Activated T-helper 2 cell treated with anti-CD3 and anti-CD28 coated beads, Interferon-gamma antibody, Interleukin-2, Interleukin-4, amounts not matched to agents 10 μg/mL and 5 μg/mL and 100 μg/mL, durations not matched to agents 14 hours and 24 hours and 36 hours (primary cell): ENCODE measurements at places on chromosomes 1 and 21.
A peak's percentile ranks its signal among the peaks of the same experiment; 100 is the strongest.

DNA sequence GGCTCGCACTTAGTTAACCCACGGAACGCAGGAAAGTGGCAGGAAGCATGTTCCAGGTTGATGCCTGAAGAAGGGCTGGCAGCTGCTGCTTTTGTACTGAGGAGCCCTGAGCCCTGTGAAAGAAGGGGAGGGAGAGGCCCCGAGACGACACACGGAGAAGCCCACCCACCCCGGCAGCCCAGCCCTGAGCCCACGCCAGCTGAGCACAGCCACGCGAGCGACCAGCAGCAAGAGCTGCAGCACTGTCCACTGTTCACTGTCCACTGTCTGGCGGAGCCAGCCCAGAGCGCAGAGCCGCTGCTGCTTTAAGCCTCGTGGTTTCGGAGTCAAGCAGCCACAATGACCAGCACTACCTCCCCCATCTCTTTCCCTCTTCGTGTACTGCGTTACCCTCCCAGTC lies 5.3 kb downstream of the LRRC47 start:
- DNase-seq: no peak

GRCh38 chr1:150987924-150988323 lies 5.8 kb downstream of the ANXA9 start:
- DNase-seq: no peak

- DNase-seq: no peak
Measured at GRCh38 chr1:204350857-204351573, 8.7 kb downstream of the PLEKHA6 start.

- DNase-seq: no peak
Measured at GRCh38 chr1:15066191-15066590, 87.4 kb upstream of the TMEM51 start.

GRCh38 chr1:154595621-154596020 lies 12.4 kb downstream of the ADAR start:
- DNase-seq: no peak

GRCh38 chr1:61439234-61439633 lies 285.7 kb downstream of the TM2D1 start:
- no peak for DNase-seq

DNA sequence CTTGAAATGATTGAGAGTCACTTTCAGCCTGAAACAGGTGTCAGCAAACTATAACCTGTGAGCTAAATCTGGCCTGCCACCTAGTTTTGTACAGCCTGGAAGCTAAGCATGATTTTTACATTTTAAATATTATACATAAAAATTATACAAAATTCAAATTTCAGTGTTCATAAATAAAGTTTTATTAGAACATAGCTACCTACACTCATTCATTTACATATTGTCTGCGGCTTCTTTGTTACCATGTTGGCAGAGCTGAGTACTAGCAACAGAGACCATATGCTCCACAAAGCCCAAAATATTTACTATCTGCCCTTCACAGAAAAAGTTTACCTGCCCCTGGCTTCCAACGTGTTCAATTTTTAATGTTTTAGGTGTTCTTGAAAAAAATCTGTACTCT lies 8.0 kb upstream of the C1orf162 start:
- no peak for DNase-seq

DNA sequence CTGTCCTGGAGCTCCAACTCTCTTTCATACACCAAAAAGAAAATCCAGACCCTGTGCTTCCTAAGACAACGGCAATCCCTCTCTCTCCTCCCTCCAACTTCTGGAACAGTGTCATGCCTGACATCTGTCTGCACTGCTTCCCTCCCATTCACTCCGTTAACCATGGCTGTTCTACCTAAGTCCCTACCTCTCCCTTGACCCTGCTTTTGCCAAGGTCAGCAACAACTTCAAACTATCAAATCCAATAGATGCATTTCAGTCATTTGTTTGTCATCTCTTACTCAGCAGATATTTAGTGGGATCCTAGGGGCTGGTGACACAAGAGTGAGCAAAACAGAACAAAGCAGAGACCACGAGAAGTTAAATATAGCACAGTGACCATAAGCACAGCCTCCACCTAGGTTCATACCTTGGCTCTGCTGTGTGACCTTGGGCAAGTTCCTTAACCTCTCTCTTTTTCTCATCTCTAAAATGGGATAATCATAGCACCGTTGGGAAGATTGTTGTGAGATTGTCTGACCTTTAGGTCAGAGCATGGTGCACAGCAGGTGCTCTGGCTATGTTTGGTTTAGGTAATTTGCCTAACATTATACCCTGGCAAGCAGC lies 88.9 kb downstream of the TMEM53 start:
- no peak for DNase-seq

DNA sequence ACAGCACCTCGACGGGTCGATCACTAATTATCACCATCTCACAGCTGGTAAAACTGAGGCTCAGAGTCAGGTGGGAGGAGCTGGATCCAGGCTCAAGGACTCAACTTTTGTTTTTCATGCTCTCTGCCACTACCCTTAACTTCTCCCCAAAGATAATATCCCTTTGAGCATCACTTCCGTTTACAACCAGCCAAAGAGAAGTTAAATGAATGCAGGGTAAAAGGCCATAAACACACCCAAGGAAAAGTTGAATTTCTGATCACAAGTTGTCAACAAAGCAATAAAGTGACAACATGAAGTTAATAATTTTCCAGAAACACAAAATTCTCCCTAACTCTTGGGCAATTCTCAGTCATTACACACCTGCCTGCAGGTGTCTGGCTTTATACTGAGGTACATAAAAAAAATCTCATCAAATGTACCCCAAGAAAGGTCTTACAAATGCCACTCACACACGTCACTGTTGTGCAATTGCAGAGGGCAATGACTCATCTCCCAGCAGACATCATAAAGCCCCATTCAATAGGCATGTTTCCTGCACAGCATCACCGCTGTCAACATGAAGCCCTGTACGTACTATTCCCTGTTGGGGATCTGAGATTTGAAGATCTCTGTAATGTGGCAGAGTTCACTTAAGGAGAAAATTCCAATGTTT lies 3.4 kb downstream of the OR2T11 start:
- DNase-seq: no peak

DNA sequence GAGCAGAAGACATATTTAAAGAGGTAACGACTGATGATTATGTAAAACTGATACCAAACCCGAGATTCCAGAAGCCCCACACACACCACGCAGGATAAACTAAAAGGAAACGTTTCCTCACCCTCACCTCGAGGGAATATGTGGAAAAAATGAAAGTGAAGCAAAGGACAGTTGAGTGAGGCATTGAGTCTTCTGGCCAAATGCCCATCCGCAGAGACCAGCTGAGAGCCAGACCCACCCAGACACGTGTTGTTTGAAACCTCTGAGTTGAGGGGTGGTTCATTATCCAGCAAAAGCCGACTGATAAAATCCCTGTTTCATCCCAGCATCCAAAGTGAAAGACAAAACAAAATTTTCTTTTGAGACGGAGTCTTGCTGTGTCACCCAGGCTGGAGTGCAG lies 29.6 kb upstream of the PCBP3 start:
- no peak for DNase-seq

GRCh38 chr1:31798086-31798432 lies 17.8 kb downstream of the SPOCD1 start:
- no peak for DNase-seq

GRCh38 chr1:181391301-181391900 lies 91.9 kb upstream of the CACNA1E start:
- DNase-seq: no peak

DNA sequence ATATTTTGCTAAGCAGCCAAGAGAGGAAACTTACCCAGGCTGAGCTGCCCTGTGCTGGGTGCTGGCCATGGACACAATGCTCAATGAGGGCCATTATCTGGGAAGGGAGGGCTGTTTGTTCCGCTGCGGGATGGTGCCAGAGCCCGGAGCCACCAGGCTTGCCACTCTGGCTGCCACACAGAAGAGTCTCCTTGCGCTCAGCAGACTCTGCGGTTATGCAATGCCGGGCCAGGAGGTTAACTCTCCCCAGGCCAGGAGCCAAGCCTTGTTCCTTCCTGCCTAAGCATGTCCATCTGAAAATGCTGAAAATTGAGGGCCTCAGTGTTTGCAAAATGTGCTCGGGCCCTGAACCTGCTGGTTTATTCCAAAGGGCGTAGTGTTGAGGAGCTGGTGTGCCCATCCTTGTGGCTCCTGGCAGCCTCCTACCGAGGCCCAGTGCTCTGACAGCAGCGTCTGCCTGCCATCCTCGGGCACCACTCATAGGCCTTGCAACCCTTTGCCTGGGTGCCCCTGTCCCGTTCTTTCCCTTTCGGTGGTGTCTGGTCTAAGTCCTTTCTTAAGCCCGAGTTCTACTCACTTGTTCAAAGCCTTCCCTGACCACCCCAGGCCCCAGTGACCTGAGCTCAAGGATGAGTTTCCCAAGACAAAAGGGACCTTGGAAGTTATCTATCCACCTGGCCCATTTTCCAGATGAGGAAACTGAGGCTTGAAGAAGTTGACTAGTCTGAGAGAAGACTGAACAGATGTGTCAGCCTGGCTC lies 133.8 kb upstream of the EDN2 start:
- DNase-seq: peak; percentile 5

DNA sequence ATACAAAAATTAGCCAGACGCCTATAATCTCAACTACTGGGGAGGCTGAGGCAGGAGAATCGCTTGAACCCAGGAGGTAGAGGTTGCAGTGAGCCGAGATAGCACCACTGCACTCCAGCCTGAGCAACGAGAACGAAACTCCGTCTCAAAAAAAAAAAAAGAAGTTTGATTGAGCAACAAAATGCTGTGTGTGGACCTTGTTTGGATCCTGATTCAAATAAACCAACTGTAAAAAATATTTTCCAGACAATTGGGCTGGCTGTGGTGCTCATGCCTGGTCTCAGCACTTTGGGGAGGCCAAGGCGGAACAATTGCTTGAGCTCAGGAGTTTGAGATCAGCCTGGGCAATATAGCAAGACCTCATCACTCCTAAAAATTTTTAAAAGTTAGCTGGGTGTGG lies 16.8 kb downstream of the PTAFR start:
- DNase-seq: no peak

- DNase-seq: peak; percentile 26
Measured at GRCh38 chr1:31064718-31065309, 703 bp downstream of the PUM1 start.

GRCh38 chr1:47436979-47437446 lies 831 bp upstream of the FOXD2 start:
- DNase-seq: no peak

- no peak for DNase-seq
Measured at GRCh38 chr1:35691571-35692220, 27.0 kb downstream of the C1orf216 start.

DNA sequence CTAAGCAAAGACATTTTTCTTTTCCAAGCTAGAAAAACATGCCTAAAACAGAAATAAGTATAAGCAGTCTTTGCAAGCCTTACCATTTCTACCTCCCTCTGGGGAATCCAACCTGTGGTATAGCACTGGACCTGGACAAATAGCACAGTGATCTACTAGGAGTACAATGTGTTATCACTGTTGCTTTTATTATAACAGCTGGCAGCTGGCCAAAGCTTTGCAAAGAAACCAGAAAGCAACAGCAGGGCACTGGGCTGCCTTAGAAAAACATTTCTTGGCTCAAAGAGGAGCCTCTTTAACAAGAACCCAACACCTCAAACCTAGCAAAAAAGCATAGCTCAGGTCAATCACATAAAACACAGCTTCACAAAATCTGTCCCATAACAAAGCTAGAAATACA lies 294.5 kb upstream of the GREM2 start:
- no peak for DNase-seq

DNA sequence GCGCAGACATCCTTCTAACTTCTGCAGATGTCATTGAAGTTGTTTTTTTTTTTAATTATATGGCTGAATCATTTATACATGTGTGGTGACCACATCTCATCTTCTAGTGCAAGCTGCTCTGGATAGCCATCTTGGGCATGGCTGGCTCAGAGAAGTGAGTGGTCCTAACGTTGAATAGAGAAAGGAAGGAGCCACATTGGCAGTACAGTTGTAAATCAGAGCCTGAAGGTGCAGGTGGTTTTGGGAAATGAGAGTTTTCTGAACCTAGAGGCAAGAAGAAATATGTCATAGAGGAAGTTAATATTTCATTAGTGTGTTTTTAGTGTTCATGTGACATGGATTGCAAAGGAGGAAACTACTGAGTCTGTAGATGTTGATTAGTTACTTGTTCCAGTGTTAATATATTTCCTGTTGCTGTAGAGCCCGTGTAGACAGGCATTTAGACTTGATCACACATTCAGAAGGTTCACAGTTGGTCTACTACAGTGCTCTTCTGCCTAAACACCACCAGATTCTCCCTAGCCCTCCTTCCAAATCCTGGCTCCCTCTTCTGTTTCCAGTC lies 163.7 kb downstream of the ROR1 start:
- no peak for DNase-seq

DNA sequence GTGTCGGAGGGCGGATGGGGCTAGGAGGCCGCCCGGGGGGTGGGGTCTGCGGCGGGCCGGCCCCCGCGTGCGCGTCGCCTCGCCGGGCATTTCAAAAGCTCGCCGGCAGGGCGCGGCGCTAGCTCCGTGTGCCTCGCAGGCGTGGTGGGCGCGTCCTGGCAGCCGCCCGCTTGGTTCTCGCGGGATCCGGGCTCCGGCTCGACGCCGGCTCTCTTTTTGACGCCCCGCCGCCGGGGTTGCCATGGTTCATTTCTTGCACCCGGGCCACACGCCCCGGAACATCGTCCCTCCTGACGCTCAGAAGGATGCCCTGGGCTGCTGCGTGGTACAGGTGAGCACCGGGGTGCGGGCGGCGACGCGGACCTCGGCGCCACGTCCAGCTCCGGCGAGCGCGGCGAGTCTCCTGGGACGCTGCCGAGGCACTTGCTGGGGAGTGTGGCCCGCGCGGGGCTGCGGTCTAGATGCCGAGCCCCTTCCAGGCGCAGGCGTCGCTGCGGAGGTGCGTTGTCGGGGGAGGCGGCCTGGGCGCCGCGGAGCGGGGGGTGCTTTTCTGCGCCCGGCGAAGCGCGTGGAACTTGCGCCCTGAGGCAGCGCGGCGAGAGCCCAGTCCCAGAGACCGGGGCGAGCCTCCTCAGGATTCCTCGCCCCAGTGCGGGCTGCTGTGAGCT lies at the start of gene ZYG11A:
ZYG11A (plus strand) TSS at position 118 of the 668 bp plus-strand sequence; CDS start at position 242, 124 bp downstream.
- DNase-seq: peak; percentile 78

GRCh38 chr1:154567386-154568156 lies at the start of gene CHRNB2:
Gene CHRNB2 (plus strand): TSS chr1:154567778. CDS start chr1:154568045, 267 bp downstream.
- peak; percentile 74 for DNase-seq
